ENCODE measurements at places on chromosomes 5 and 9.

- DNase-seq: peak; percentile 82
Observed at GRCh38 chr5:179870403-179870903, 11.8 kb upstream of the MRNIP start.

GRCh38 chr9:126348911-126349550 is 22.4 kb downstream of the MVB12B start:
- DNase-seq: no peak

DNA sequence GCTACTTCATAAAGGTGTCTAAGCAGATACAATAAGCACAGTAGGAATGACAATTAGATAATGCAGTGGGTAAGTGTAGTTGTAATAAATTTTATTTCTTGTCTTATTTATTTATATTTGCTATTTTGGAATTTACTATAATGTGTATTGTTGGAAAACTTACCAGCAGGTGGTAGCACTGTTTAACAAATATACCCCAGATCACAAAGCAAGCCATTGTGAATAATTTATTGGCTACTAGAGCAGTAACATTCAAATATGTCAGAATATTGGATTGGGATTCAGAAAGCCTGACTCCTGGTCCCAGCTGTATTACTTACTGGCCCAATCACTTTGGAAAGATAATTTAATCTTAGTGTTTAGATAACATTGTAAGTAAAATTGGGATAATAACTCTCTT is 78.0 kb downstream of the ISOC1 start:
- no peak for DNase-seq

DNA sequence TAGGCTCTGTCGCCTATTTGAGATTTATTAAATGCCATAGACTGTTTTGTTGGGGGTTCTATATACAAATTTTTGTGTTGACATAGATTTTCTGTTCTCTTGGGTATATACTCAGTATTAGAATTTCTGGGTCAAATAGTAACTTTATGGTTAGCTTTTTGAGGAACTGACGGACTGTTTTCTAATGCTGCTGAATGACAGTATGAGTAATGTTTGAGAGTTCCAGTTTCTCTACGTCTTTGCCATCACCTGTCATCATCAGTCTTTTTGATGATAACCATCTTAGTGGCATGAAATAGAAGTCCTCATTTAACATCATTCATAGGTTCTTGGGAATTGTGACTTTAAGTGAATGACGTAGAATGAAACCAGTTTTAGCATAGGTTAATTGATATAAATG is 60.1 kb downstream of the CCDC171 start:
- DNase-seq: no peak

GRCh38 chr5:56415356-56415765 is 182.2 kb upstream of the ANKRD55 start:
- DNase-seq: peak; percentile 66

DNA sequence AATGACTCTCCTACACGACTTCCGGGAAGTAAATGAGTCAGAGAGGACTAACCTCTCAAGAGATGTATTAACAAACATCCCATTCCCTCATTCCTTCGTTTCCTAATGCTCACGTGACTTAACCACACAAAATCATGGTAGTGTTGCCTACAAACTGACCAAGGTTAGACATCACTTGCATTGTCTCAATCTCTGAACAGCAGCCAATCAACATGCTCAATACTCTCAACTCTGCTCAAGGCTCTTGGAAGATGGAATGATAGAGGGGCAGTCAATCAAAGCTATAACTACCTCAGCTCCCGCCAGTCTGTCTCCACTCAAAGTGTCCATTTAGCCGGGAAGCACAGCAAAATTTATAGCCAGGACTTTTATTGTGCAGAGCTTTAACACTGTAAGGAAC is 143.8 kb upstream of the PIK3R1 start:
- DNase-seq: no peak

GRCh38 chr5:74966141-74967026 is 86.0 kb downstream of the GCNT4 start:
- no peak for DNase-seq

DNA sequence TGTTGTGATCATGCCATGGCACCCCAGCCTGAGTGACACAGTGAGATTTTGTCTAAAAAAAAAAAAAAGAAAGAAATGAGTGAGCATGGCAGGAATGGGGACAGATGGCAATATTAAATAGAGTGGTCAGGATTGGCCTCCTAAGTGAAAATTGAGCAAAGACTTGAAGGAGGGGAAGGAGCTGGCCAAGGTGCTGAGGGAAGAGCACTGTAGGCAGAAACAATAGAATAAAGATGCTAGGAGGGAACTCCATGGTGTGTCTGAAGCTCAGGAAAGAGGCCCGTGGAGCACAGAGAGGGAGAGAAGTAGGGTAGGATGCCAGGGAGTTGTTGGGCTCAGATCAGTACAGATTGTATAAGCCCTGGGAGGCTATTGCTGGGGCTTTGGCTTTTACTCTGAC is 64.4 kb upstream of the PCAT7 start:
- DNase-seq: no peak

DNA sequence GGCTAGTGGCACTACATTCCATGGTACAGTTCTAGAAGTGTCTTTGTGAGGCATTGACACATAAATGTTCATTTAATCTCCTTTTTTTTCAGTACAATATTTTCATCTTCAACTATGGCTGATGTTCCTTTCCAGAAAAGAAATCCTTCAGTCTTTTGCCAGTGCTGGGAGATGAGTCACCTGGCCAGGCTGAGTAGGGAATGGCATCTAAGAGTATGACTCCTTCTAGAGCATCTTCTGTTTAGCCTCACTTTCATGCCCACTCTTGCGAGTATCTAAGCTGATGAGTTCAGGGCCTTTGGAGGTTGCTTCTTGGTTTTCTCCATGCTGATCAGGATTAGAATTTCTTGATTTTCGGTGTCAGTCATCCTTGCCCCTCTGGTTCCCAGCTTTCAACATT is 124.4 kb downstream of the SLC28A3 start:
- no peak for DNase-seq

GRCh38 chr9:133781828-133782135 is 43.6 kb upstream of the SARDH start:
- DNase-seq: no peak

GRCh38 chr9:129954868-129955550 is 88.0 kb downstream of the FNBP1 start:
- DNase-seq: no peak

GRCh38 chr9:8492024-8492423 is 692.4 kb upstream of the DMAC1 start:
- no peak for DNase-seq

- DNase-seq: no peak
Observed at GRCh38 chr9:79215821-79216220, 355.9 kb upstream of the TLE4 start.

DNA sequence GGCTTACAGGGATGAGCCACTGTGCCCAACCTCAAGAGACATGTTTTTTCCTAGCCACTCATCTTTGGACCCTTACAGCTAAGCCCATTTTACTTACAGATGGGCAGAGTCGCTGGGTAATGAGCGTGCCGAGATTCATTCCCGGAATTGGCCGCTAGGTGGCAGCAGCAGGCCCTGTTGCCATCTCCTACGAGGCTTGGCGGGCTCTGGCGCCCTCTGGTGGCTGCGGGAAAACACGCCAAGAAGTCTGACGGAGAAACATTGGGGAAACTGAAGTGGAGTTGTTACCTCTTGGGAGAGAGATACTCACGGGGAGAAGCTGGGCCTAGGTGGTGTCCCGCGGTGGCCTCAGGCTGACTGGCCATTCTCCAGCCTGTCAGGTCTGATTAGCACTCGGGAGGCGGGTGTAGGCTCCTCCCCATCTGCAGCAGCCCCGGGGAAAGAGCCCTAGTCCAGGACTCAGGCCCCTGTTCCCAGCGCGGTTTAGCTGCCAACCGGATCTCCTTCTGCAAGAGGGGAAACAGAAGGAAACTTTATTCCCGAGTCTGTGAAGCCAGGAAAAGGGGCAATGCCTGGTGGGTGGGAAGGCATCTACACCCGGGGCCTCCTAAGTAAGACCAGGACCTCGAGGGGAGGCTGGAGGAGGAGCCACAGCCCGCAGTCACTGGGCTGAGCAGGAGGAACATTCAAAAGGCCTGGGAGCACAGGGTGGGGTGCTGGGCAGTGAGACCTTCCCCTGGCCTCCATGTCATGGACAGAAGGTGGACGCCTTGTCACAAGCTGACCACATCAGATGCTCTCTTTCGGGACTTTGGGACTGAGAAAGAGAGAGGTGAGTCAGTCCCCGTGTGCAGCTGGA is 9.7 kb downstream of the PTGES2 start:
- peak; percentile 97 for DNase-seq

GRCh38 chr5:533243-533954 is 9.2 kb upstream of the SLC9A3 start:
- DNase-seq: peak; percentile 26

DNA sequence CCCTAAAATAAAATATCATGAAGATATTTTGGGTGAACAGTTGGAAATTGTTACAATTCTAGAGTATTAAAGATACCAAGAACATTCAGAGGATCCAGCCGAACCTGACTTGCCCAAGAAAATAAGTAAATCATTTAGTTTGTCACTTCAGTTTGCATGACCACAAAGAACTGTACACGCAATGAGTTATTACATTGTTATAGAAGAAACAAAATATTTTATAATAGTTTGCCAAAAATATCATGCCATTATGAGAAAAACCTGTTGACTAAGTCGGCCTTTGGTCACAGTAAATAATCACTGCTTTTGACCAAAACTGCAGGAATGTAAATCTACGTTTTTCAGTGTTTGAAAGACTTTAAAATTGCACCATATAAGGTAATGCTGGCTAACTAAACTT is 27.9 kb downstream of the TRIO start:
- DNase-seq: no peak

GRCh38 chr5:84274585-84275468 is 109.9 kb downstream of the EDIL3 start:
- DNase-seq: peak; percentile 41

GRCh38 chr5:1801222-1801966 is at the start of gene NDUFS6:
Gene NDUFS6, plus strand, starts transcription at chr5:1801407. Its CDS starts 11 bp downstream, at chr5:1801418.
- DNase-seq: peak; percentile 94

DNA sequence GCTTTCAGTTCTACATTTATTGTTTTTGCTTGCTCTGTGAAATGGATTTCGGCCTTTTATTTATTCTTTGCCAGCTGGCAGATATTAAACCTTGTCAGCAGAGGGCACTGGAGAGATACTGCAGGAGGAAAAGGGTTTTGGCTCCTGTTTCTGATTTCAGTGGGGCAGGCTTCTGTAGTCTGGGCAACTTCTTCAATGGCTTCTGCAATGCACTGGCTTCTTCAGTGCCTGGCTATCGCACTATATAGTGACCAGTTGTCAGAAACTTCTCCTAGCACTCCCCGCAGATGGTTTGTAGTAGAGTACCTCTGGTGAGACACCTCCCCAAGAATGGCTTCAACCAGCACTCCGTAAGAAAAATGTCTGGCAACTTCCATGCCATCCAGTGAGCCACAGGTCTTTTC is 3.2 kb upstream of the NFX1 start:
- no peak for DNase-seq

DNA sequence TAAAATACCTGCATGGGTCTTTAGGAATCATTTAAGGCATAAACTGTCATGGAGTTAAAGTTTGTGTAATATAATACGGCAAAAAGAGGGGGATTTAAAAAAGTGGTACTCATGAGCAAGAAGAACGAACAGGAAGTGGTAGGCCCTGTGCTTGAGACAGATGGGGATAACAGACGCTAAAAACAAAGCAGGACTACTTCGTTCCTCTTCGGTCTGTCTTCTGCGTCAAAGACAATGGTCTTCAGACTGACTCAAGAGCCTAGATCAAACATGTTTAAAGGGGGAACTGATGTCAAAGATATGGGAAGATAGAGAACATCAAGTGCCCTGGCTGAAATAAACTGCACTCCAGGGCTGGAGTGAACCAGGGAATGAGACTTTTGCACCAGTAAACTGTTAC is 59.8 kb upstream of the RFX3 start:
- DNase-seq: no peak

Measured in Right ventricle myocardium inferior (tissue), 1 donor.